ENCODE measurements at places on chromosomes 2 and 18. TPM values are rescaled to one million over a fixed set of nuclear protein-coding genes. Genes with fewer than 3 reads are reported as not detected.

Gene ALPG
- total RNA-seq: 0.21 TPM

Gene MC4R
- 0.33 TPM for total RNA-seq

Gene CRYGD
- not detected for total RNA-seq

Gene ASAP2
- 23.7 TPM for total RNA-seq

All from motor neuron (in vitro differentiated cells).